Spleen (tissue), 13 donors: ENCODE measurements at places on chromosomes 5 and 9. TPM values are rescaled to one million over a fixed set of nuclear protein-coding genes. Genes with fewer than 3 reads are reported as not detected.

Gene FAXDC2
- 4.6 TPM for polyA plus RNA-seq

Gene SLC6A7
- 0.03 TPM for polyA plus RNA-seq

Gene AGXT2
- not detected for polyA plus RNA-seq

Gene CARTPT
- not detected for polyA plus RNA-seq

Gene MUSK
- polyA plus RNA-seq, result 0.14 TPM

Gene IPPK
- polyA plus RNA-seq, result 6.1 TPM

Gene TBC1D13
- polyA plus RNA-seq, result 16.8 TPM

Gene IFNB1
- polyA plus RNA-seq, result not detected

Gene PHF24
- polyA plus RNA-seq, result 0.26 TPM

Gene PRELID1
- 174 TPM for polyA plus RNA-seq

Gene SPINK13
- not detected for polyA plus RNA-seq

Gene TAS2R1
- not detected for polyA plus RNA-seq

Gene PRXL2C
- polyA plus RNA-seq, result 9.1 TPM

Gene ADGRV1
- 0.09 TPM for polyA plus RNA-seq

Gene SLC23A1
- 0.89 TPM for polyA plus RNA-seq

Gene SV2C
- 0.13 TPM for polyA plus RNA-seq

Gene IL7R
- polyA plus RNA-seq, result 13.5 TPM

Gene NR5A1
- polyA plus RNA-seq, result 65.0 TPM

Gene SMIM3
- 8.8 TPM for polyA plus RNA-seq

Gene NRARP
- 0.37 TPM for polyA plus RNA-seq

Gene DCTN3
- 59.3 TPM for polyA plus RNA-seq

Gene ERP44
- polyA plus RNA-seq, result 10.1 TPM

Gene PCDHA6
- polyA plus RNA-seq, result 0.06 TPM

Gene ADAMTS12
- polyA plus RNA-seq, result 0.17 TPM

Gene HRCT1
- polyA plus RNA-seq, result 0.70 TPM

Gene FCN2
- polyA plus RNA-seq, result 3.7 TPM

Gene AGTPBP1
- polyA plus RNA-seq, result 7.7 TPM

Gene COQ4
- polyA plus RNA-seq, result 54.7 TPM

Gene PCDHA4
- not detected for polyA plus RNA-seq

Gene PRRX2
- polyA plus RNA-seq, result 0.32 TPM

Gene CYSRT1
- polyA plus RNA-seq, result 0.64 TPM

Gene CTSV
- 0.06 TPM for polyA plus RNA-seq

Gene BAAT
- polyA plus RNA-seq, result not detected

Gene SAXO1
- not detected for polyA plus RNA-seq

Gene RAPGEF1
- polyA plus RNA-seq, result 47.8 TPM

Gene LOX
- polyA plus RNA-seq, result 1.2 TPM

Gene CPLANE1
- polyA plus RNA-seq, result 2.0 TPM

Gene KLF9
- polyA plus RNA-seq, result 12.4 TPM

Gene CCL21
- 221 TPM for polyA plus RNA-seq
